ENCODE measurements at places on chromosomes 2 and 18. TPM values are rescaled to one million over a fixed set of nuclear protein-coding genes. Genes with fewer than 3 reads are reported as not detected.

RNF144A gene
- polyA plus RNA-seq, result 3.5 TPM

AKAIN1 gene
- polyA plus RNA-seq, result not detected

NOL4 gene
- polyA plus RNA-seq, result 0.06 TPM

SERPINB7 gene
- not detected for polyA plus RNA-seq

GKN1 gene
- not detected for polyA plus RNA-seq

SLC5A6 gene
- 6.7 TPM for polyA plus RNA-seq

LIMS3 gene
- polyA plus RNA-seq, result 0.61 TPM

DNA sequence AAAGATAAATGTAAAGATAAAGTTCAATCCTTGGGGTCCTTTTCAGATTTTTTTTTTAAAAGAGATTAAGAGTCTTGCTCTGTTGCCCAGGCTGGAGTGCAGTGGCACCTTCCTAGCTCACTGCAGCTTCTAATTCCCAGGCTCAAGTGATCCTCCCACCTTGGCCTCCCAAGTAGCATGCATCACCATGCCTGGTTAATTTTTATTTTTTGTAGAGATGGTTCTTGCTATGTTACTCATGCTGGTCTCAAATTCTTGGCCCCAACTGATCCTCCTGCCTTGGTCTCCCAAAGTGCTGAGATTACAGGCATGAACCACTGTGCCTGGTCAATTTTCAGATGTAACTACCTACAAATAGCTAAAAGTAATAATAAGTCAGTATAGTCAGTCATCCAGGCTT, 21.1 kb downstream of the NFE2L2 start:
- DNase-seq, result no peak

DNA sequence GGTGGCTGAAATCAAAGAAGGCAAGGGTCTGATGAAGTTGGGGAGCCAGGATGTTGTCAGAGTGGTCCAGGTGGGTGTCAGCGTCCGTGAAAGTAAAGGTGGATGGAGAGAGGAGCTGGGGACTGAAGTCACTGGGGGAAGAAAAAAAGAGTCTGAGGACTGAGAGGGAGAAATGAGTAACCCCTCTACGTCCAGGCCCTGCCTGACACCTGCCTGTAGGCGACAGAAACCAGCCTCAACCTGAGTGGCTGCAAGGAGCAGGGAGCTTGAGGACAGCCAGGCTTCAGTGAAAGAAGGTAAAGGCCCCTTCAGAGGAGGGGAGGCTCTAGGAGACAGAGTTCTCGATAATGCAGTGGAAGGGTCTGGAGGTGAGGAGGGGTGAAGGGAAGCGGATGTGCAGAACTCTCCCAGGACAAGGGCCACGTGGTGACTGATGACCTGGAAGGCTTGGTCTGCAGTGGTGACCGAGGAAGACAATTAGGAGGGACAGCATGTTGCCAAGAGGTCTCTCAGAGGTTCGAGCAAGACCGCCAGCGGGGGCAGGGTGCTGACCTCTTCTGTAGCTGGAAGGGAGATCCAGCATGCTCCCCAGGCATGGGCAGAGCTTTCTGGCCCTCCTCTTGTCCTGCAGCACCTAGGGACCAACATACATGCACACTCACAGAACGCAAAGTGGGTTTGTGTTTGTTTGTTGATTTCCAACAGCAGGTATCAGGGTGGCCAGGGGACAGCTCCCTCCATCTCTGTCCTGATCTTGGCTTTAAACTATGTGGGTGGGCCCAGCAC, 86.6 kb upstream of the TMEM247 start:
- DNase-seq, result no peak

GRCh38 chr18:13175266-13175665, 43.3 kb upstream of the LDLRAD4 start:
- no peak for DNase-seq

DNA sequence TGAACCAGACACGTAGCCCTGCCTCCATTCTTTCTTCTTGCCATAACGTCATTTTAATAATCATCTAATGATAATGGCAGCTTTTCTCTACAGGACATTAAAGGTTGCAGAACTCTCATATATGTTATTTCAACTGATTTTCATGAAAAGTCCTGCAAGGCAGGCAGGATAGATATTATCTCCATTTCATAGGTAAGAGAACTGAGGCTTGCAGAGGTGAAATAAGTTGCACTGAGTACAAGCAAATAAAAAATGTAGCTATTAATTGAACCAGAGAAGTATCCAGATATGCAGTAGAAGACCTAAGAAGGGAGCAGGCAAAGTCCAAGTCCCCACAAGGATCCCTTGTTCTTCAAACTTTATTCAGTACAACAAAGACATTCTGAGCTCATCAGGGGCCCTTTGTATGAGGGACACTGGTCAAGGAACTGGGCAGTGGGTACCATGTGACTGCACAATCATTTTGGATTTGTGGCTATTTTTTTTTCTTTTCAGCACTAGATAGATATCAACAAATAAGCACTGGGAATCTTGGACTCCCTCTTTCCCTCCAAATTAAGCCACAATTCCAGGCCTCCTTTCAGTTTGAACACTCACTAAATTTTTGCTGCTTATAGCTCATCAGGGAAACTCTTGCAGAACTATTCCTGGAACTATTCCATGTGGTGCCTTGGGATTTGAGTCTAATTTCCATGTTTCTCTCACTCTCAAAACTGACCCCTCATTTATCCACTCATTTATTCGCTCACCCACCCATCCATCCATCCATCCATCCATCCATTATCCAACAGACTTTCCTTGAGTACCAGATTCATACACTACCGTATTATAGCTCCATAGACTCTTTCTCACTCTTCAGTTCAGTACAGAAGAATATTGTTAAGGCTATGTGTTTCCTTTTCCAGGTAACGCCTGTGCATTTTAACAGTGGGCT, 44.6 kb downstream of the APOB start:
- no peak for DNase-seq

DNA sequence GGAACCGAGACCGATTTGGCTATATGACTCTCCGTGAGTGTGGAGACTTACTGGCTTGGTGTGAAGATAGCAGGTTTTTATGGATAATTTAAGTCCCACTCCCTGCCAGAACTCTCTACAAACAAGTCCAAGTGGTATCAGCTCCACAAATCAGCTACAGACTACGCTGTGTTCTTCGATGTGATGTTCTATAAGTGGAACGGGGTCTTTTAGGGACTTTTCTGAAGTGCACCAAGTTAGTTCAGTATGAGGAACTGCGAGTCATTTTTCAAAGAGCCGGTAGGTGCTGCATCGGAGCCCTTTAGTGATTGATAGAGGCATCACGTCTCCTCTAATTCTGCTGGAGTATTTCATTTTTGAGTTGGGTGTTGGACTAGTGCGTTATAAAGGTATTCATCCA, 107.1 kb downstream of the TSHZ1 start:
- no peak for DNase-seq

- no peak for DNase-seq
Observed at GRCh38 chr2:86221066-86221684, 21.9 kb downstream of the MRPL35 start.

DNA sequence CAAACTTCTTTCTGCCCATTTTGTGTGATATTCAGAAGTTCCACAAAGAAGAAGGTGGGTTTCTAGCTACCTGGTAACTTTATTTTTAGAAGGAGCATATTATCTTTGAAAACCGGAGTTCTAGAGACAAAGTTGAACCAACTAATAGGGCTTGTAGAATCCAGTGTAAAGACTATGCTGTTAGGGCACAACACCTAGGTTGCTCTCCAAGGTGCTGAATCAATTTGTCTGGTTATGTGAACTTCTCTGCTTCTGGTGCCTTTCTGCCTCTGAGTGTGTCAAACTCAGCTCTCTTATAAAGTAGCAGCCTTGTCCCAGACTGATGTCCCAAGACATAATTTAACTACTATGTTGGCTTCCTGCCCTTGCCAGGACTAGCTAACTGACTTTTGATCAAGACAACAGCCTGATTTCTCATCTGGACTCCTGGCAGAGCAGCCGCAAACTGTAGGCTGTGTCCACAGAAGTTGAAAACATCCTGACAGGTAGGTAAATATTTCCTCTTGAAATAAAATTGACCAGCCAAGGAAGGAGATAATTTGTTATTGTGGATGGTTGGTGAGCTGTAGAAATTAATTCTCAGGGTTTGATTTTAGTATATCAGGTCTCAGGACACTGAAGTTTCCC, 119.4 kb downstream of the CYRIA start:
- no peak for DNase-seq

DNA sequence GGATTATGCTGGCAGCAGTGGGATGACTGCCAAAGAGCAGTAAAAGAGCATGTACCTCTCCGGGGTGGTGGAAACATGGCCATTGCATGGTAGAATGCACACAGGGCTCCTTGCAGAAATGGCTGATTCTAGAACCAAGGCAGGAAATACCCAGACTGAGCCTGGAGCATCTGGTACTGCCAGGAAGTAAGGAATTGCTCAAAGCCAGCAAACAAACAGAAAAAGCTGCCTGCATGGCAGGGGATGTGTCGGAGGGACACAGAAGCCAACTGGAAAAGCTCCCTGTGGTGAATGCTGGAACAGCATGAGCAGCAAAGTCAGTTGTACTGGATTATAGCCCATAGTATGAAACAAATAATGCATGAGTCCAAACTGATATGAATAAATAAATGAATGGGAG, 78.0 kb upstream of the NFATC1 start:
- DNase-seq, result no peak

- no peak for DNase-seq
Observed at GRCh38 chr18:62070302-62070701, 116.6 kb downstream of the PIGN start.

GRCh38 chr2:71643674-71644357, 190.5 kb downstream of the DYSF start:
- DNase-seq, result no peak

DNA sequence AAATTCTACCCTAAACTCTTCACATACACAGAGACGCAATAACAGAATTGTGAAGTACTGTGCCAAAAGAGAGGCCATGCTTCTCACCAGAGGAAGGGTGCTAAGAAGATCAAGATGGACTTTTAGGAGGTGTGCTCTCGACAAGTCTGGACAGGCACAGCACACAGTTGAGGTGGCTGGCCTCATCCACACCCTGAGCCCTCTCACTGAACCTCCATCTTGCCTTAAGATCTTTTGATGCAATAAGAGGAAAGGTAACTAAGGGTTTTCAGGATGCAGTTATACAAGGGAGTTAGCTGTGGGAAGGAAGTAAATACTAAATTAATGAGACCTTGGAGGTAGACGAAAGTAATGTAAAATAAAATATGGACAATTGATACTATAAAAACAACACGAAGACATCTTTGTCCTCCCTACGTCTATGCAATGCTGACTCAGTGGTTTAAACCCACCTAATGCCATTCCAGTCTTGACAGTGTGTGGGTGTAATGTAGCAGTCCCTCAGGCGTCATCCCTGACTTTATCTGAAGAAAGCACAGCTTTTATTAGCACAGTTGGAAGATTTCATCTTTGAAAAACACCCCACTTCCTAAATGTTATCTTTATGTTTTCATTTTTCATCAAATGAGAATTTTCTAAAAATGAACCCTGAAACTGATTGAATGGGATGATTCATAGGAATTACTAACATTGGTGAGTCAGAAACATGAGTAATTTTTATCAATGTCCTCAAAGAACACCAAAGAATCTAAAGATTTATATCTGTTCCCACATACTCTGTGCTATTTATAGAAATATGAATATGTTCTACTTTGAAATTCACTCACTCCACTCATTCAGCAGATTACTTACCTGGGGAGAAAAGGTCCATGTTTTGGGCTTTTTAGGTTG, 34.0 kb upstream of the MALL start:
- no peak for DNase-seq

DNA sequence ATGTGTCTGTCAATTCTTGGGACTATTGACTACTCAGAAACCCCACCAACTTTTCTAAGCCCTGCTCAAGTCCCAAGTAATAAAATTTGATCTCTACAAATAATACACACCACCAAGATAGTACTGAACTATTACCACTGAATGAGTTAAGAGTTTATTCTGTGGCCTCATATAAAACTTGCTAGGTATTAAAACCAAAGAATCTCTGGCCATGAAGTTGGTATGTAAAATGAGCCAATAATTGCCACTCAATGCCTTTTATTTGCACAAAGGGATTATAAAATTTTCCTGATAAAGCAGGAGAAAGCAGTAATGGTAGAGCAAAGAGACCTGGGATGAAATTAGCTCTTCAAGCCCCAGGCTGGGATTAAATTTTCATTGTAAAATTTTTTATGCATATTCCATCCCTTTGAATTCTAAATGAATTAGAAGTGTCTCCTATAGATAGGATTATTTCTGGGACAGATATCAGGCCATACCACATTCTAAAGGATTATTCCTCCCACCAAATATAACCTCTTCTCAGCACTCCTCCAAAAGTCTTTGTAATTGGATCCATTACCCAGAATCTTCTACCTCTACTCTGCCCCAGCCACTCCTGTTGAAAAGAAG, 450.5 kb upstream of the ACVR2A start:
- no peak for DNase-seq

- DNase-seq, result no peak
Observed at GRCh38 chr2:179773986-179774385, 87.4 kb downstream of the ZNF385B start.

DNA sequence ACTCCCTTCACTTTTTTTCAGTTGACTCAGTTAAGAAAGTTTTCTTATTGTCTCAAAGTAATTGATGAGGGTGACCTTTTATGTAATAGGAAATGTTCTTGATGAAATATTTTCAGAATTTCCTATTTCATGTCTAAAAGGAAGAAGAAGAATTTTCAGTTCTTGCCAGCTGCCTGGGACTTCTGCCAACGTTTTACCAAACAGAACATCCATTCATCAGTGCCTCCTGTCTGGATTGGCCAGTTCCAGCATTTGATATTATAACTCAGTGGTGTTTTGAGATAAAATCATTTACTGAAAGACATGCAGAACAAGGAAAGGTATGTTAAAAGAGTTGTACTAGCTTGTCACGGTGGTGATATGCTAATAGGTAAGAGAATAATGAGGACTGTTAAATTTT, 104.7 kb upstream of the MYO3B start:
- peak; percentile 46 for DNase-seq

- no peak for DNase-seq
Observed at GRCh38 chr2:181165199-181165868, 184.9 kb downstream of the UBE2E3 start.

DNA sequence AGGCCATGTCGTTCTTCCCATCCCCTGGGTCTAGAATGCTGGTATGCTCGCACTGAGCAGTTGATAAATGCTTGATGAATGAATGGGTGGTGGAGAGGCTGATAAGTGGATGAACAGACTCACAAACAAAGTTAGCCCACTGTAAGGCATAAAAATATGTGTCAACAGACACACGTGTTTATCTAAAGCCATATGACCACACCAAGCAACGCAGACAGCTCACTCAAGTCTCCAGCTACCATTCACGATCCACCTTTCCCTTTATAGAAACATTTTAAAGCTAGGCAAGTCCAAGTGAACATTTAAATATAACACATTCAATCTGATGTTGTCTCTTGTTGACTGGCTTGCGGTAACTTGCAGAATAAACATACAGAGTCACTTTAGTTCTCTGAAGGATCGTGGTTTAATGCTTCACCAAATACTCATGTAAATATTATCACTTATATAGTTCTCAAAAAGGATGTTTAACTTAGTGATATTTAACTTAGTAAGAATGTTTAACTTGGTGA, 105.5 kb downstream of the NOL10 start:
- DNase-seq, result no peak

GRCh38 chr2:188668017-188668680, 306.0 kb upstream of the COL3A1 start:
- DNase-seq, result no peak

GRCh38 chr2:102753563-102754159, 8.2 kb upstream of the TMEM182 start:
- DNase-seq, result no peak
